ENCODE measurements at places on chromosomes 7 and 10. TPM values are rescaled to one million over a fixed set of nuclear protein-coding genes. Genes with fewer than 3 reads are reported as not detected.

DNA sequence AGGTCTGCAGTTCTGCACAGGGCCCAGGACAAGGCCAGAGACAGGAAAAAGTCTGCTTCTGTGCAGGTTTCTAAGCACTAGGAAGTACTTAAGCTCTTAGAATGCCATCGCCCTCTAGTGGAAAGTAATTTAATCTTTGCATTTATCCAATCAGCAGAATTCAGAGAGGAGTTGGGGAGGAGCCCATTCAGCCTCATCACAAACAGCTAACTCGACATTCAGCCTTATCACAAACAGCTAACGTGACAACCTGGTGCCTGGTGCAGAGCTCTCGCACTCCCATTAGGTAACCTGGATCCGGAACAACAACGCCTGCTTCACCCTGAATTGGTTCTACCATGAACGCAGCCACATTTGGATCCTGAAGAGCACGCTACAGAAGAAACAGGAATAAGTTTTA lies 15.2 kb downstream of the OAT start:
- H3K27ac ChIP-seq: no peak overlapping the region
- peak; percentile 81 for DNase-seq
- H3K4me1 ChIP-seq: no peaks in the 10 kb centered on the region
- no peak overlapping the region for H3K4me3 ChIP-seq

DNA sequence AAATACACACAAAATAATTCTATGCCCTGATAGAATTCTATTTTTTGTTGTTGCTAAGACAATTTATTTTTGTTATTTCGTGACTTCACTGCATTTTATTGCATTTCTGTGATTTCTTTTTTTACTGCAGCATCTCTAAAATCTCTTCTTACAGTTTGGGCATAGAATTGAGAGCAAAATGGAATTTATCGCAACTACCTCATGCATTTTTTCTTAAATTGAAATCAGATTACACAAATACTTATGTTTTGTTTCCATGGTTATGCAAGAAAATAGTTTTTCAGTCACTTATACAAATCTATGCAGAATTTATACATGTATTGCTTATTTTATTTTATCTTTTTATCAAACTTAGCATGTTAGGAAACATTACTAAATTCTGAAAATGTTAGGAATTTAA lies 781.8 kb upstream of the LRRTM3 start:
- H3K27ac ChIP-seq: no peak overlapping the region
- H3K4me1 ChIP-seq: no peaks in the 10 kb centered on the region
- DNase-seq: no peak

- DNase-seq: peak; percentile 41
- H3K4me3 ChIP-seq: no peak overlapping the region
- no peaks in the 10 kb centered on the region for H3K36me3 ChIP-seq
Measured at GRCh38 chr10:48981310-48981907, 41.8 kb upstream of the LRRC18 start.

DNA sequence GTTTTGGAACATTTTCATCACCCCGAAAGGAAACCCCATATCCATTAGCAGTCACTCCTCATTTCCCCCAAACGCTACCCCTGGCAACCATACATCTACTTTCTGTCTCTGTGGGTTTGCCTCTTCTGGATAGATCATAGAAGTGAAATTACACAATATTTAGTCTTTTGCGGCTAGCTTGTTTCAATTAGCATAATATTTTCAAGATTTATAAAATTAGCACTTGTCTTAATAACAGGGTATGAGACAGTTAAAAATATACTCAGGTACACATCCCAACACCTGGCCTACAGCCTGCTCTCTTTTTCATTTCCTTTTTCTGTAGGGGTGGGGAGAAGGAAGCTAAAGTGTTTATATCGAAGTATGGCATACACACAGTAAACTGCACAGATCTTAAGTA lies 81.4 kb upstream of the LRGUK start:
- H3K4me1 ChIP-seq: no peaks in the 10 kb centered on the region
- H3K27ac ChIP-seq: no peak overlapping the region
- no peak for DNase-seq

GRCh38 chr10:29948881-29949355 lies 110.5 kb downstream of the JCAD start:
- peaks cover 36% of the 10 kb centered on the region for H3K4me1 ChIP-seq
- no peaks in the 10 kb centered on the region for H3K27me3 ChIP-seq
- H3K4me3 ChIP-seq: no peak overlapping the region
- H3K27ac ChIP-seq: peak overlapping the region; percentile 99

ADARB2 gene
- total RNA-seq: not detected

VWA2 gene
- total RNA-seq: not detected

GPR158 gene
- not detected for total RNA-seq

UPK3B gene
- total RNA-seq: not detected

ZNF92 gene
- total RNA-seq: 14.4 TPM

ELMO1 gene
- not detected for total RNA-seq

PAPSS2 gene
- 58.6 TPM for total RNA-seq

EGR2 gene
- 0.56 TPM for total RNA-seq
